ENCODE measurements at places on chromosomes 6 and 20.
A peak's percentile ranks its signal among the peaks of the same experiment; 100 is the strongest.

- DNase-seq: no peak
Observed at GRCh38 chr6:141398949-141399348, 733.8 kb upstream of the GJE1 start.

GRCh38 chr20:881051-881782 is 34.9 kb downstream of the ANGPT4 start:
- DNase-seq: no peak

DNA sequence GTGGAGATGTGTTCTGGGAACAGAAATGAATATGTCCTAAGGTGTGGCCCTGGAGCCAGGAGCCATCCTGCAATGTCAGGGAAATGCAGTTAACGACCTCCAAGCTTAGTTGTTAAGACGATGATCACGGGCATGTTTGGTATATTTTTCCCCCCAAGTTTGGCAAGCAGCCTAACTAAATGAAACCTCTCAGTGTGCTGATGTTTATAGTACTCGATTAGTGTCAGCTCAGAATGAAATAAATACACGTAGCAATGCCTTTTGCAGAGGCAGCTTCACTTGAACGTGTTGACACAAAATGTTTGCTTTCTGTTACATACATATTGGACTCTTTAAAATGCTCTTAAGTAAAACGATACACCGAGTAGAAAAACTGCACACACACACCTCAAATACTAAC is 76.2 kb upstream of the OLIG3 start:
- DNase-seq: no peak

DNA sequence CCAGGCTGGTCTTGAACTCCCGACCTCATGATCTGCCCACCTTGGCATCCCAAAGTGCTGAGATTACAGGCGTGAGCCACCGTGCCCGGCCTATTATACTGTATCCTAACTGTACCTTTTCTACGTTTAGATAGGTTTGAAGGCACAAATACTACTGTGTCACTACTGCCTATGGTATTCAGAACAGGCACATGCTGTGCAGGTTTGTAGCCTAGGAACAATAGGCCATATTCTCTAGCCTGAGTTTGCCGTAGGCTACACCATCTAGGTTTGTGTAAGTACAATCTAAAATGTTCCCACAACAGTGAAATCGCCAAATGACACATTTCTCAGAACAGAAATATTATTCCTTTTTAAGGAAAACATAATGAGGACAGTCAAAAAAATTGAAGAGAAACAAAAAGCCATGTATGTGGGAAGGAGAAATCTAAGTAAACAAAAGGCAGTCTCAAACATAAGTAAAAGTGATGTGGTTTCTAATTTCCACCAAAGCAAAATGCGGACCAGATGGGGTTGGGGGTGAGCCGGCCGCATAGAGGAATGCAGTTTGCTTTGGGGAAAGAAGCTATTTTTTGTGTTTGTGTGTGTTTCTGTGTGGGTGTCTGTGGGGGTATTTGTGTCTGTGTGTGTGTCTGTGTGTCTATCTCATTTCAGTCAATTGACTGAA is 192.6 kb upstream of the SALL4 start:
- no peak for DNase-seq

GRCh38 chr6:33313709-33314514 is at the start of gene TAPBP:
Gene TAPBP (minus strand): TSS chr6:33314078. CDS start chr6:33314041, 37 bp downstream.
- DNase-seq: peak; percentile 87

GRCh38 chr6:169933251-169933821 is 181.9 kb downstream of the ERMARD start:
- DNase-seq: no peak

DNA sequence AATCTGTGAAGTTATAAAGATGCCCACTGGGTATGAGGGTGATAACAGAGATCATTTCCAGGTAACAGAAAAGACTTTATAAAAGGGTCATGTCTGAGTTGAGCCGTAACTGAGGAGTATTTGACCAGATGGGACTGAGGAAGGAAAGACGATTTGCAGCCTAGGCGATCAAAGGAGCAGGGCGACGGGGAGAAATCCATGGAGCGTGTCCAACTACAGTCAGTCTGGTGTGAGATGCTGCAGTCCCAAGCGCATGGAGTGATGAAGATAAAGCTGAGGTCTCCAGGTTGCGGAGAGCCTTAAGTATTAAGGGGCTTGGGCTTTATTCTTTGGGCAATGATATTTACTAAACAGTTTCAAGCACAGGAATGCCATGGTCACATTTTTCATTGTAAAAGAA is 166.7 kb downstream of the PRKN start:
- no peak for DNase-seq

DNA sequence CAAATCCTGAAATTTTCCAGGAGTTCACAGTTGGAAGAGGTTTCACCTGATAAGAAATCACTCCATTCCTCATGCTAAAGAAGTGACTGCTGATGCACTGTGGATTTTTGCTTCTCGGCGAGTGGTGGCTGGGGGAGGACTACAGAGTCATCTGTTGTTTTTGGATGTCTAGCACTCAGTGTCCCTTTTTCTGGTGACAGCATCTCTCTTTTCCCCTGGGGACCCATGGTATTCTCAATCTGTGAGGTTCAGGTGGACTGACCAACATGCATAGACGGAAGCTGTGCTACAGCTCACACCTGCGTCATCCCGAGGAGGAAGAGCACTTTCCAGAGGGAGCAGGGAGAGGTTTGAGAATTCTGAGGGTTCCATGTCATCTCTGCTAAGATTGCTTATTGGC is 42.7 kb upstream of the ZNF831 start:
- peak; percentile 15 for DNase-seq

DNA sequence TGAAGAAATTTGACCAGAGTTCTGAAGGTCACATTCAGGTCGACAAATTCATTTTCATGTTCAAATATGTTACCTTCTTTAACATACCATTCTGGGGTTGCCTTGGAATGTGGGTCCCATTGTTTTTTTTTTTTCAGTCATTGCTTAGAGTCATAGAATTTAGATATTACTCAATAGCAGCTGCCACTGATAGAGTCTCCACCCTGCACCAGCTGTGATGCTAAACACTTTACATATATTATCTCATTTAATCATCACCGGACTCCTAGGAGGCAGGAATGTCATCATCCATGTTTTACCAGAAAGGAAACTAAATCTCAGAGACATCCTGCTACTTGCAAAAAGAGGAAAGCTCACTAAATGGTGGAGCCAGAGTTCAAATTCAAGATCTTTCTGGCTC is 204.7 kb downstream of the ESR1 start:
- DNase-seq: no peak

GRCh38 chr6:5710516-5710915 is 296.2 kb downstream of the NRN1 start:
- DNase-seq: no peak

All from T-cell (primary cell).